ENCODE measurements at places on chromosomes 16 and 17. TPM values are rescaled to one million over a fixed set of nuclear protein-coding genes. Genes with fewer than 3 reads are reported as not detected.

DNA sequence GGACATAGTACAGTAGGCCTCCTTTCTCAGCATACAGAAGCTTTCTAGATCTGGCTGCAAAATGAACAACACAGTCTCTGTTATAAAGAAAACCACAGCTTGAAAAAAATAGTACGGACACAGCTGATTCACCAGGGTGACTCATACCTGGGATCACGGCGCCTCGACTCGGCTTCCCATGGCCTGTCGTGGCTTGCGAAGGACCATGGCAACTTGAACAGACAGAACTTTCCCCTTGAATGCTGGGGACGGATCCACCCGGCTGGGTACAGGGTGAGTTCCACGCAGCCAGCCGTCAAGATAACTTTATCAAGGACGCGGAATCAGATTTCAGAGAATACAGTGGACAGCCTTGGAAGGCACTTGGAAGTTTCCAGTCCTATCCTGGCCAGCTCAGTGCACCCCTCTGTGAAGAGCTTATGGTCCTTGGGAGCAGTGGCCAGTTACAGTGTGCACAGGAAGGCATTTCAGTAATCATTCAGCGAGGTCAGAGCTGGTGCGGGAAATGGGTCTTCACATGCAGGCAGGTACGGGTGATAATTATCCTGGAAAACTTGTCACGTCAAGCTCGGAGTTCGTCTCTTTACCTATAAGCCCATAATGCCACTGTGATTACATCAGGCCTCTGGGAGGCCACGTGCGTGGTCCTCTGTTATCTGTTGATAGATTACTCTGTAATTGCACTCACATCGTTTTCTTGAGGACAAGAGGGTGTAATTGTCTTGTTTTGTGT is 57.9 kb upstream of the MAF start:
- ATAC-seq = no peak

GRCh38 chr17:66507982-66508760 is 205.8 kb downstream of the PRKCA start:
- ATAC-seq = no peak

TP53TG3F gene
- total RNA-seq = not detected

KCNH6 gene
- not detected for total RNA-seq

CCL17 gene
- not detected for total RNA-seq

All from gastroesophageal sphincter (tissue), 4 donors.